ENCODE measurements at places on chromosomes 11 and 22.

- DNase-seq, result no peak
These were observed 11.6 kb upstream of the GAB2 start for GRCh38 chr11:78429209-78429608.

DNA sequence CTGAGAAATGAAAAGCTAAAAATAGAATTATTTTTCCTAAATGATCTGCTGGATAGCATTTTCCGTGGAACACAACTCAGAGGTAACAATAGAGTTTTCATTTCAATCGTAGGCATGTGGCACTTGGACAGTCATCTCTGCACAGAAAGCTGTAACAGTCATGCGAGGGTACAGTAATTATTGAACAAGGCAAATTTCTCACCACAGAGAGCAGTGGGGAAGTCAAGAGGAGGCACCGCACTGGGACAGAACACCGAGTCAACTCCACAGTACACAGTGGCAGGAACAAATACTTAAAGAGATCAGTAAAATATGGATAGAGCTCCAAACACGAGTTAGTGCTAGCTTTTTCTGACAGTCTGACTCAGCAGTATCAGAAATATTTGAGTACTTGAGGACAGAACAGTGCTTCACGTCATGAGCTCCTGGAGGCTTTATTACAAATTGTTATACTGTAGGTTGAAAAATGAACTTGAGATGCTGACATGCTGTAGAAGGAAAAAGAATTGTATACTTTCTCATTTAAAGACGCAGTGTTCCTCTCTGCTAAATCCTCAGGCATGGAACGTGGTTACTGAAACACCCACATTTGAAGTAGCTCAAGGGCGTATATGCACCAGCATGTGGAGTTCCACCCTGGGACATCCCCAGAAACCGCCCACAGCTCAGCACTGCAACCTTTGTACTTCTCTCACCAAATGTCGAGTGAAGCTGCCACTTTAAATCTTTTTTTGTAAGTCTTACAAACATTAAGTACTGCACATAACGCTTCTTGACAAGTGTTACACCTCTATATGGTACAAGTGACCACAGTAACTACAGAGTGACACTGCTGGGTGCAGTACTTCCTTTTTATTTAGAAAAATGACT lies 27.4 kb upstream of the YPEL1 start:
- no peak for DNase-seq

DNA sequence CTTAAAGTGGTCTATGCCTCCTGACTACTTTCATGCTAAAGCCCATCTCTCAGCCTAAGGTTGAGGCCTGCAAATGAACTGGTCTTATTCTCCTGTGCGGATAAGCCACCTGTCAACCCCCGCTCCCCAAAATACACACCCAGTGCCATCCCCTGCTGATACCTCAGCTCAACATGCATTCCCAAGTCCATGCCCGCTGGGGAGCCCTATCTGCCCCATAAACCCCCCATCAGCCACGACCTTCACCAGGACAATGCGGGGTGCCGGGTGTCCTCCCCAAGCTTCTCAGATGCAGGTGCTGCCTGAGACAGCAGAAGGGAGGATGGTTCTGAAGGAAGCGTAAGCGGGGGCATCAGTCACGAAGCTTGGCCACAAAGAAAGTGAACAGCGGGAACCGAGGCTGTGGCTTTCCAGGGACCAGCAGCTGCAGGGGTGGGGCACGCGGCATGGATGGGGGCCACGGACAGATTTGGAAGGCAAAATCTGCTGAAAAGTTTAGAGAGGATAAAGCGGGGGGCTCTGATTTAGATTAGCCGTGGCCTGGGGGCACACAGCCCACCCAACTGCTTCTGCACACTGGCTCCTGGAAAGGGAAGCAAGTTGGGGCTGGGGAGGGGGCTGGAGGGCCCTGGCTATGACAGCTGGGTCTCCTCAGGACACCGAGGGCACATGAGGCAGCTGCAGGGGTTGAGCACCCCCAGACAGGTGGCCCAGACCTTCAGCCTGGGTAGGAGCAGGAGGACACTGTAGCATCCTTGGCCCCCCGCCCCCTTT lies 1391.9 kb downstream of the TBC1D22A start:
- no peak for DNase-seq

DNA sequence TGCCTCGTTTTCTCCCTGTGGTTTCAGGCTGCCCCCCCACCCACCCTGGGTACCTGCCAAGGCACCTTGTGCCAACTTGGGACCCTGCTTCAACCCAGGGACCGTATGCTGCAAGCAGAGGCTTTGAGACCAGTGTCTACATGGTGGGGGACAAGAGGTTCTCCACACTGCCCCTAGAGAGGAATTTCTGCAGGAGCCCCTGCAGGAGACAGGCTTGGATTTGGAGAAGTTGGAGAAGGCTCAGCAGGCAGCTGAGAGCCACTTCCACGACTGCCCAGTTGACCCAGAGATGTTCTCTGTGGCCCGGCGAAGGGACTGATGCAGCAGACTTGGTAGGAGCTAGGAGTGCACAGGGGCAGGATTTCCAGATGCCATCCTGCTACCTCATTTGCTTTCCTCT lies 20.1 kb upstream of the NNMT start:
- DNase-seq, result no peak

DNA sequence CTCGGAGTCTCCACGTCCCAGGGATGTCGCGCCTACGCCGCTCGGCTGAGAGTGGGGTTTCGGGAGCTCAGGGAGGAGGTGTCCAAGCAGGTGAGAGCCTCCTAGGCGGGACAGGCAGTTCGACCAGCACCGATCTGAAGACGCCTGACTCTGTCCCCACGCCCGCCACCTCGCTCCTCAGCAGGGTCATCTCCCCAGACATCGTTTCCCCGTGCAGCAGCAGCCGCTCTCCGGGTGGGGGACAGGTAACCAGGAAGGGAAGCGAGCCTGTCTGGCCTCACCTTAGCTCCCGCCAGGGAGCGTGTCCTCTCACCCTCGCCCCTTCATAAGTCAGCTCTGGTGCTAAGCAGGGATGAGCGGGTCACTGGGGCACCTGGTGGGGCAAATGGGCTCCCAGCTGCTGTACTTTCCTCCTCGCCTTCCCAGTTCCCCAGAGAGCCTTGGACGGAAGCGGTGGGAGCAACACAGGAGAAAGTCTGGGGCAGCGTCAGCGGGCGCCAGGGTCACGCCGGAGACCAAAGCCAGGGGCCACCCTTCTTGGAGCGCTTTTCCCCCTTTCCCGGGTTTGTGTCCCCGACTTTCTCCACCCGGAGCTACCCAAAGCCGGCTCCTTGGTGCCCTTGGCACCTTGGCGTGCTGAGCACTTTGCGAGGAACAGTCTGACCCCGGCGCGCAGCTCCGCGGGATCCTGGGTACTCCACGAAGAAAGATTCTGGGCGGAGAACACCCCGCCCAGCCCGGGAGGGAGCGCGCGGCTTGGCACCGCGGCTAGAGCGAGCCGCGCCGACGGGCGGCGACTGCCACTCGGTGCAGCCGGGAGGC lies 1.6 kb downstream of the SPON1 start:
- DNase-seq, result no peak

GRCh38 chr11:106086850-106087249 lies 9.4 kb downstream of the AASDHPPT start:
- no peak for DNase-seq

DNA sequence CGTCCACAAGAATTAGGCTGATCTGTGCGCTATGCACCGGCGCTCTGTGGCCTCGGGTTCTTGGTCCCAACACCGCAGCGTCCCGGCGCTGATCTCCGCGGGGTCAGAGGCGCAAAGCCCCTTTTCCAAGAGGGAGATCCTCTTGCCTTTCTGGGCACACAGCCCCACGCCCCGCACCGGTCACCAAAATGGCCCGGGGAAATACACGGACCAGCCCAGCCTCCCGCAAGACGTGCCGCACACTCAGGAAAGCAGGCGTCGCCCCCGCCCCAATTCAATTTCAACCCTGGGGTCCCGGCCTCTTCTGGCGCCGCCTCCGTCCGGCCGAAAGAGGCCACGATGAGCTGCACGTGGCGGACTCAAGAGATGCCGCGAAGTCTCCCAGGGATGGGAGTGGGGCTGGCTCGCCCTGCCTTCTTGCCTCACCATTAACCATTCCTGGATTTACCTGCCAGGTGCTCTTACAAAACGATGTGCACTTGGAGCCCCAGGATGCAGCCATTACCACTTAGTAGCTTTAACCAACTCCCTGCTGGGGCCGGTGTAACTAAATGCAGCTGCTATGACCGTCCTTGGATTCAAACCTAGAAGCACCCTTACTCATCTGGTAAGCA lies 10.5 kb downstream of the PIWIL3 start:
- no peak for DNase-seq

DNA sequence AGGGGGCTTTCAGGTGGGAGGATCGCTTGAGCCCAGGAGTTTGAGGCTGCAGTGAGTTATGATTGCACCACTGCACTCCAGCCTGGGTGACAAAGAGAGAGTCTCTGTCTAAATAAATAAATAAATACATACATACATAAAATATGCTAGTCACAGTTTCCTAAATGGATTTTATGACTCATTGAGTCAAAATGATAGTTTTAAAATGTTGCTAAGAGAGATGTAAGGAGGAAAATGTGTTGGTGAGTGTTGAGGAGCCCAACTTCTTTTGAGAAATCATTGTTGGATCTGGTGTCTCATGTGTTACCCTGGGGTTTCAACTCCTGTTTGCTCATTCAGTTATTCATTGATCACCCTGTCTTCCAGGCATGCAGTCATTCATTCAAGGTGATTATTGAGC lies 21.0 kb downstream of the PARVB start:
- DNase-seq, result no peak

DNA sequence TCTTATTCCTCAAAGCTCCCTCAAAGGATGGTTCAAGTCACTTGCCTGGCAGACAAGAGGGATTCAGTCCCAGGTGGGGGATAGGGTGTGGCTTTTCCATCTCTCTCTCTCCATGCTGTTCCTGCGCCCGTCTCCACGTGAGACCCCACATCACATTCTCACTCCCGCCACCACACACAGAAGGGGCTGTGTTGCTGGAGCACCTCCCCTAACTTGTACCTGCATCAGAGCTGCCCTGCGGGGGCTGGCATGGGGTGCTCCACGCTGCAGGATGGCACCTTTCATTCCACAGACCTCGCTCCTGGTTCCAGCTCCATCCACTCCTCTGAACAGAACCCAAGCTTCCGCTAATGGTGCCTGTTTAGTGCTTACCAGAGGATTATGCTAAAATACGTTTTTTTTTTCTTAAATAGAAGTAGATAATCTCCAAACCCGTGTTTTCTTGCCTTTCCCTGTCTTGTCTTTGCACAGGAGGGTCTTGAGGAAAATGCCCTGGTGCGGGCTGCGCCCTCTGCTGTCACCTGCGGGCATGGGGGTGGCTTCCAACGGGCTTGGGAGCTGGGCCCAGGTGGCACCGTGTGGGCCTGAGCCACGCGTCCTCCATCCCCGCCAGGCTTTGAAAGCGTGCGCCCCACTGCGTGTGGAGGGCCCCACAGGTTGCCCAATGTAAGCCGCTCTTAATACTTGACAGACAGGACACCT lies 985.6 kb downstream of the BRD1 start:
- DNase-seq, result no peak

- DNase-seq, result no peak
These were observed 72.5 kb downstream of the SWAP70 start for GRCh38 chr11:9736365-9736764.

DNA sequence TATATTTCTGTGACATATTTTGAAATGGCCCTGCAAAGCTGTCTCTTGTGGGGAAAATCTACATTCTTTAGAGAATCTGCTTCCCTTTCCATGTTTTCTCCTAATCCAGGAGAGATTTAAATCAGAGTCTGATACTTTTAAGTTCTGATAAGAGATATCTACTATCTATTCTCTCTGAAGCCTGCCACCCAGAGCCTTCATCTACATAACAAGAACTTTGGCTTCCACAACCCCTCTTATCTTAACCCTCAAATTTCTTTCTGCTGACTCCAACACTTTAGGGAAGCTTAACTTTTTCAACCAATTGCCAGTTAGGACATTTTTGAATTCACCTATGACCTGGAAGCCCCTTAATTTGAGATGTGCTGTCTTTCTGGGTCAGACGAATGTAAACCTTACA lies 965.2 kb downstream of the TBC1D22A start:
- no peak for DNase-seq

- no peak for DNase-seq
These were observed 7.4 kb upstream of the CXCR5 start for GRCh38 chr11:118876286-118876685.

GRCh38 chr11:19632499-19632834 lies 80.2 kb upstream of the NAV2 start:
- no peak for DNase-seq

DNA sequence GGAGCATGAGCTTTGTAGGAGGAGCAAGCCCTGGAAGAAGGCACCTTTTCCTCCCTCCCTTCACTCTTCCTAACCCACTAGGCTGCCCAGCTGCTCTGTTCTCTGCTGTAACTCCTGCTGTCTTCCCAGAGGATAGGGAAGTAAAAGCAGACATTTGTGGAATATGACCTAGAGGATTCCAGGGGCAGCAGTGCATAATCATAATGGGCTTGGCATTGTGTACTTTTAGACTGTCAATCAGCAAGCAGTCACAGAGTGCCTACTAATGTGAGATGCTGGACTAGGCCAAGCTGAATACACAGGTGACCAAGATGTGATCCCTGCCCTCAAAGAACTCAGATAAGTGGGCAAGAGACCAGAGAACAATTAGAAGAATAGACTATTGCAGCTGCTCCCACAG lies 133.0 kb downstream of the NAV2 start:
- no peak for DNase-seq

GRCh38 chr11:20160425-20161229 lies at the start of gene DBX1:
DBX1 (minus strand) TSS chr11:20160475; CDS start chr11:20160324, 151 bp downstream.
- DNase-seq, result no peak

DNA sequence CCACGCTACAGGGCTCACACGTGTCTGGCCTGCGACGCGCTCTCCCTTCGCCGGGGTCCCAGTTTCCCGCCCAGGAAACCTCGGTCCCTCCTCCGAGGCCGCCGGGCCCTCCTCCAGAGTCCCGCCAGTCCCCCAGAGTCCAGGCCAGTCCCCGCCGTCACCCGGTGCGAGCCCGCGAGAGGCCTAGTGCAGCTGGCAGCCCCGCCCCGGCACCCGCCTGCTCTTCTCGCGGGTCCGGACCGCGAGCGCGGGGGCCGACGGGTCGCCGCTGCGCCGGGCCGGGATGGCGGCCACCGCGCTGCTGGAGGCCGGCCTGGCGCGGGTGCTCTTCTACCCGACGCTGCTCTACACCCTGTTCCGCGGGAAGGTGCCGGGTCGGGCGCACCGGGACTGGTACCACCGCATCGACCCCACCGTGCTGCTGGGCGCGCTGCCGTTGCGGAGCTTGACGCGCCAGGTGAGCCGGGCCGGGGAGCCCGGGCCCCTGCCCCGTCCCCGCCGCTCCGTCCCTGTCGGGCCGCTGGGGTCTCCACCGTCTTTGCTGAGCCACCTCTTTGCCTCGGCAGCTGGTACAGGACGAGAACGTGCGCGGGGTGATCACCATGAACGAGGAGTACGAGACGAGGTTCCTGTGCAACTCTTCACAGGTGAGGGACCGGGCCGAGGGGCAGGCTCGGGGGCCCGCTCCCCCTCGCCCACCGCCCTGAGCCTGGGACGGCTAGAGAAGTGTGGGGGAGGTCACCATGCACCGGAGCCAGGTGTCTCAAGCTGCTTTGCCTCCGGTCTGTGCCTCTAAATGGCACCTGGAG lies at the start of gene PTPMT1:
TSS of gene PTPMT1 (plus strand) at position 260 of the 809 bp plus-strand sequence. CDS start at position 284, 24 bp downstream.
- peak; percentile 69 for DNase-seq

- no peak for DNase-seq
These were observed 22.8 kb upstream of the RELT start for GRCh38 chr11:73353422-73353821.

GRCh38 chr11:7673724-7674434 lies 579 bp upstream of the CYB5R2 start:
- no peak for DNase-seq

GRCh38 chr11:46512261-46512881 lies 81.5 kb downstream of the AMBRA1 start:
- no peak for DNase-seq

- DNase-seq, result no peak
These were observed 15.1 kb downstream of the OR10V1 start for GRCh38 chr11:59698506-59698905.

GRCh38 chr11:21567645-21568290 lies 625.1 kb upstream of the ANO5 start:
- DNase-seq, result no peak

Measured in OCI-LY7 (cell line).